ENCODE measurements at places on chromosomes 1 and 21.

- DNase-seq, result peak; percentile 7
Observed at GRCh38 chr21:33403128-33403785, at the start of gene IFNGR2. IFNGR2 (plus strand) TSS chr21:33403413; CDS start chr21:33403544, 131 bp downstream.

- no peak for DNase-seq
Observed at GRCh38 chr1:247079141-247079874, 697 bp upstream of the ZNF670 start.

DNA sequence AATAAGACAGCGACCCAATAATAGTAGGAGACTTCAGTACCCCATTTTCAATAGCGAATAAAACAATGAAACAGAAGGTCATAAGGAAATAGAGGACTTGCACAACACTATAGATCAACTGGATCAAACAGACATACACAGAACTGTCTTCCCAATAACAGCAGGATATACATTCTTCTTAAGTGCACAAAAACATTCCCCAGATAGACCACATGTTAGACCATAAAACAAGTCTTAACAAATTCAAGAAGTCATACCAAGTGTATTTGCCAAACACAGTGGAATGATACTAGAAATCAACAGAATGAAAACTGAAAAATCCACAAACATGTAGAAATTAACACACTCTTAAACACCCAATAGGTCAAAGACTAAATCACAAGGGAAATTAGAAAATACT lies 78.0 kb downstream of the LBR start:
- no peak for DNase-seq

DNA sequence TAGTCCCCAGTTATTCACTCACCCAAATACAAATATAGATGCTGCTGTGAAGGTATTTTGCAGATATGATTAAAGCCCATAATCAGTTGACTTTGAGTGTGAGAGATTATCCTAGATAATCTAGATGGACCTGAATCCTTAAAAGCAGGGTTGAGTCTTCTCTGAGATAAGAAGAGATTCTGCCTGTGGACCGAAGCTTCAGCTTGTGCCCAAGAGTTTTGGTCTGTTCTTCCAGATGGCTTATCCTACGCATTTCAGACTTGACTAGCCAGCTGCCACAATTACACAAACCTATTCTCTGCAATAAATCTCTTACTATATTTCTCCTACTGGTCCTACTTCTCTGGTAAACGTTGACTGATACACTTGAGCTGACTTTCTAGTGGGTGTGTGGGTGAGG lies 145.1 kb downstream of the KCNJ6 start:
- DNase-seq, result no peak

GRCh38 chr21:27192281-27192949 lies 225.5 kb upstream of the ADAMTS5 start:
- no peak for DNase-seq

- no peak for DNase-seq
Observed at GRCh38 chr1:28341591-28341990, 12.8 kb downstream of the MED18 start.

GRCh38 chr1:180193141-180194047 lies 36.7 kb upstream of the LHX4 start:
- no peak for DNase-seq

GRCh38 chr1:91753878-91754277 lies 132.1 kb downstream of the TGFBR3 start:
- DNase-seq, result no peak

GRCh38 chr1:228297822-228298221 lies 90.0 kb downstream of the OBSCN start:
- DNase-seq, result no peak

DNA sequence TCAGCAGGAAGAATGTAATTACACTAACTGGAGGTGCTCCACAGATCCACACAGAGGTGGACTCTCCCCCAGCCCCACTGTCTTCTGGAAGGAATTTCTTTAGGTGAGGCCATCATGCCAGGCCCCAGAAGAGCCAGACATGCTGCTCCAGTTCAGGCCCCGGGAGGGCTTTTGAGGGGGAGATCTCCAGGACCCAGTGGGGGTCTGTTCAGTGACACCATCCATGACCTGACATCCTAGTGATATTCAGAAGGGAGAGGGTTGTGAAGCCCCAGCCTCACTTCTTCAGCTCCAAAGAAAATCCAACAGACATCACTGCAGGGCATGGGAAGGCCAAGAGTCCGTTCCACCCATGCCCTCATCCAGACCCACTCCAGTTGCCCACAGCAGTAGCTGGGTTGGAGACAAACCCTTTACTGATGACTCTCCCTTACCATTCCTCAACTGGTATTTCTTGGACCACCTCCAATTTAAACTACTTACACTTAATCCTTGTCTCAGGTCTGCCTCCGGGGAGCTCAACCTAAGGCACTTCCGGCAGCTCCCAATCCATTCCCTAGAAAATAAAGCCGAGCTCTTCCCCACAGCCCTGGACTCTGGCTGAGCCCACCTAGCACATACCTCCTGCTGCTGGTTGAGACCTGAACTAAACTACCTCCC lies 39.2 kb downstream of the CSMD2 start:
- DNase-seq, result no peak

DNA sequence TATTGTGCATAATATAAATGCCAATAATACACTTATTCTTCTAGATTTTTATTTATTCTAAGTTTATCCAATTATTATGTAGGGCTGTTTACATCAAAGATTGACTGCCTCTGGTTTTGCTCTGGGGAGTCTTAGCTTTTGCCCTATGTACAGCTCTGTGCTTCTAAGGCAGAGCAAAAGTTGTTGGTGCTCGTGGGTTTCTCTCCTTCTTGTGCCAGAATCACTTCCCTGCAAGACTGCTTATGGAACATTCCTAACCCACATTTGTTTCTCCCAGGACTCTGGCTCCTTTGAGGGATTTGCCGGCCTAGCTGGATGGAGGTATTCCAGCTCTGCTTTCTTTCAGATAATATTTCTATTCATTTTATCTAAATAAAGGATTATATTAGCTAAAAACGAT lies 849.1 kb downstream of the USP25 start:
- no peak for DNase-seq
